ENCODE measurements at places on chromosomes 12 and 14.

GRCh38 chr14:38496092-38496491 is 240.2 kb upstream of the CLEC14A start:
- DNase-seq = no peak

GRCh38 chr12:76187177-76187576 is 102.7 kb upstream of the NAP1L1 start:
- no peak for DNase-seq

- DNase-seq = no peak
Measured at GRCh38 chr14:101019990-101020710, 116.6 kb upstream of the RTL1 start.

DNA sequence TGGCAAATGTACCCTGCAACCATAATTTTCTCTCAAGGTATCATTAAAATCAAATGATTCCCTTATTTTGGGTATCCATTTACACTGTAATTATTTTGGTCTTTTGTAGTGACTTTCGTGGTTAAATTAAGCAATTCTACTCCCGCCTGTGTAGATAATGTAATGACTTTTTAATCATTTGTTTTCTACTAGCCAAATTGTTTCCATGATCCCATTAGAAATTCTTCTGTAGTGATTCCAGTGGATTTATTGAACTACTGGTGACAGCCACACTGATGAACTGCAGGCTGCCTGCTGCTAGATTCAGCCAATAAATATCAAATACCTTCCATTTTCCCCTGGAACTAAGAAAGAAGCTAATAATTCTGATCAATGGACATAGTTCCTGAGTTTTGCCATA is 96.0 kb downstream of the WIF1 start:
- DNase-seq = no peak

DNA sequence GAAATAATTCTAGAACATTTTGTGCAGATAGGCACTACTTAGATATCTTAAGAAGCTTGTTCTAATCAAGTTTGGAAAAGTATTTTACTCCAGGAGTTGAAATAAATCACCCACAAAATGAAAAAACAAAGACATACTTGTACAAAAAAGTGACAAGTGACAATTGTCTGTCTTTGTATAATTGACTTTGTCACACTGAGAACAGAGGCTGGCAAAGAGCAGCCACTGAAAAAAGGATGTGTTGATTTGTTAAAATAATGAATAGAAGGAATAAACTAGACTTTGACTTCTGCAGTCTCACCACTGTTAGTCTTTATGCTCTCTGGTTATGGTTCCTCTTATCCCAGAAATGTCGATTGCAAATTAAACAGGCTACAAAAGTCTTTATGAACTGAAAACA is 77.6 kb downstream of the PTPRR start:
- DNase-seq = no peak

DNA sequence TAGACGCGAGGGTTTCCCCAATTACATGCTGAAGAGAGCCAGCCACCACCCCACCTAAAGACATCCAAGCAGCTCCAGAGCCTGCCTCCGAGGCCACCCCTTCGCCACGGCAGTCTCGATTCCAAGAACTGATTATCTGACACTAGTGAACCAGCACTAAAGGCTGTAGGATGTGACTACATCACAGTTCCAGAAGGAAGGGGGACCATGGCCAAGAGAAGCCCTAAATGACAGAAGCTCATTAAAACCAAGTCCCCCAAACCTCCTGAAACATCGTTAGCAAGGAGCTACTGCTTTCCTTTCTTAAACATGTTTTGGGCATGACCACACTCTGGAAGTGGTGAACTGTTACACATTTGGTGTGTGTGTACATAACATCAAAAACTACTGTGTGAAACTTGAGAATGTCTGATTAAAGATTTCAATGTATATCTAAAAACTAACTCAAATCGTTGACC is 88.2 kb downstream of the DUSP16 start:
- DNase-seq = no peak

DNA sequence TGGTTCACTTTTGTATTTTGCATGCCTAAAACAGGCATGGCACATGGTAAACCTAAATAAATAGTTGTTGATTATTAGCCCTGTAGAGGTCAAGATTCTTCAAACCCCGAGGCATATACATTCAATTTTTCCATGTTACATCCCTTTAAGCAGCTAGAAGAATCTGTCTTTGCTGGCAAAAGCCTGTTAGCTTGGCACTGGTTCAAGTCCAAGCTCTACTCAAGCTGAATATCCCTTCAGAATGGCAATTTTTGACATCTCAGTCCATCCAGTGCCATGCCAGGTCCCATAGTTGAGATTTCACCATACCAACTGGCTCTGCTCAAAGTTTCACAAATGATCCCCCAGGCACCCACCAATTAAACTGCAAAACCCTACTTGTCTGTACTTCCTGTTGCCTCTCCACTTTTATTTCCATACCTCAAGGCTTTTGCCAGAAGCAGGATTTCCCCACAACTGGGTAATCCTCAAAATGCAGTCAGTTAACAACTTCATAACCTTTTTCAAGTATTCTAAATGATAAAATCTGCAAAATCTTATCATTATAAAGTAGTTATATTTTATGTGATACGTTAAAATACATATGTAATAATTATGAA is 9.0 kb upstream of the DCN start:
- DNase-seq = no peak

GRCh38 chr14:91413547-91414474 is 3.8 kb downstream of the CCDC88C start:
- no peak for DNase-seq

All from foreskin fibroblast (primary cell).